ENCODE measurements at places on chromosomes 7 and 10.

GRCh38 chr7:22726345-22726906 is 574 bp upstream of the IL6 start:
- peak; percentile 75 for DNase-seq

GRCh38 chr10:12766223-12766622 is 235.3 kb downstream of the CCDC3 start:
- DNase-seq = no peak

GRCh38 chr10:30813872-30814481 is 184.4 kb upstream of the LYZL2 start:
- peak; percentile 76 for DNase-seq

DNA sequence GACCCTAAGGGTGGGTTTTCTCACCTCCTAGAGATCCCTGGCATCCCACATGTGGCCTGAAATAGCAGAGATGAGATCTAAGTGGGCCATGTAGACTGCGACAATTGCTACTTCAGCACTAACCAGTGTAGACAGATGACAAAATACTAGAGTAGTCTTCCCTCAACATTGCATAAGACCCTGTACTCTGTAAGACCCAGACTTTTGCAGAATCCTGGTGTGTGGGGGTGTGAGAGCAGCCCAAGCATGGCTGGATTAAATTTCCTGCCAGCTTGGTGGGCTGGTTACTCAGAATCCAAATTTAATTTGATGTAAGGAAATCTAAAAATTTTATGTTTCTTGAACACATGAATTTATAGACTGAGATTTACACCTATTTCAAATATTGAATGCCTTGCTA is 88.3 kb downstream of the ZNF365 start:
- DNase-seq = no peak

DNA sequence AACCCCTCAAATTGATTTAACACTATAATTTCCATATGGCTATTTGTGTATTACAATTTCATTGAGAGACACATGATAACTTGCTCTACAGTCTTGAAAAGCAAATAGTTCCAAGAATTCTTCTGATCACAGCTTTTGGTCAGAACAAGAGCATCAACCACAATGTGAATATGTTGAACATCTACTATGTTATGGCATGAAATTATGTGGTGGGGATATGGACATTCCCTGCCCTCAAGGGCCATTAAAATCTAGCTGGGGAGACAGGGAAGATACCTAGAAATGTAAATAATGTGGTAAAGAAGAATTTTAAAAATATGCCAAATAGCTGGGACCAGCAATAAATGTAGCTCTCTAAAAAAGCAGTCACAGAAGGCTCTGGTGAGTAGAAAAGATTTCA is 262.2 kb downstream of the FZD1 start:
- no peak for DNase-seq

GRCh38 chr10:28986117-28986792 is 302.6 kb upstream of the LYZL1 start:
- DNase-seq = no peak

DNA sequence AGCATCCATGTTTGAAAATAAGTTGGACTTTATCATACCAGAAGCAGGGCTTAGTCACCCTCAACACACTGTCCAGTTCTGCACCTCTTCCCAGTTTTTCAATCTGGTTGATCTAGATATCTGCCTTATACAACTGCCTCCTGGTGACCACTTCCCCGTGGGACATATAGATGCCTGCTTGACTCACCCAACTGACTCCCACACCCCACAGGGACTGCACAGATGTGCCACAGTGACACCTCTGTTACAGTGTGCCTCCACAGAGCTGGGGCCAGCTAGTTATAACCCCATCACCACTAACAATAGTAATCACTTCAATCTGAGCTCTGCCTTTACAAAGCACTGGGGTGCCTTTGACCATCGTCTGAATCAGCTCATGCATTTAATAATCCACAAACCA is 82.6 kb upstream of the AOAH start:
- DNase-seq = no peak

DNA sequence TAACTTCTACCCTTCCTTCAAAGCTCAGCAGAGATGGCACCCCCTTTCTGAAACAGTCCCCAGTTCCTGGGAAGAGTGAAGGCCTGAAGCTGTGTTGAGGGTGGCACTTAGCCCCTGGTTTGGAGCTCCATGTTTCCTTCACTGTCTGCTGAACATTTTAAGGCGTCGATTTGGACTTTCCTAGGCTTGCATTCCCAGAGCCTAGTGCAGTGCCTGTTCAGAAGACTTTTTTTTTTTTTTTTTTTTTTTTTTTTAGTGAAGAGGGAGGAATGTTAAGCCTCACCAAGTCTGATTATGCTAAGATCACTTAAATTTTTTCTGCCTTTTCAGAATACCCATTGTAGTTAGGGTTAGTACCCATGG is 97.0 kb downstream of the PFKFB3 start:
- no peak for DNase-seq

- DNase-seq = no peak
Measured at GRCh38 chr10:92142949-92143348, 147.9 kb downstream of the CPEB3 start.

- peak; percentile 21 for DNase-seq
Measured at GRCh38 chr10:33335551-33335800, 1.0 kb upstream of the NRP1 start.

GRCh38 chr10:374354-374753 is 239.1 kb downstream of the ZMYND11 start:
- no peak for DNase-seq

- no peak for DNase-seq
Measured at GRCh38 chr7:30068117-30068516, 39.9 kb downstream of the PLEKHA8 start.

GRCh38 chr10:3871424-3871996 is 86.5 kb upstream of the KLF6 start:
- DNase-seq = no peak

DNA sequence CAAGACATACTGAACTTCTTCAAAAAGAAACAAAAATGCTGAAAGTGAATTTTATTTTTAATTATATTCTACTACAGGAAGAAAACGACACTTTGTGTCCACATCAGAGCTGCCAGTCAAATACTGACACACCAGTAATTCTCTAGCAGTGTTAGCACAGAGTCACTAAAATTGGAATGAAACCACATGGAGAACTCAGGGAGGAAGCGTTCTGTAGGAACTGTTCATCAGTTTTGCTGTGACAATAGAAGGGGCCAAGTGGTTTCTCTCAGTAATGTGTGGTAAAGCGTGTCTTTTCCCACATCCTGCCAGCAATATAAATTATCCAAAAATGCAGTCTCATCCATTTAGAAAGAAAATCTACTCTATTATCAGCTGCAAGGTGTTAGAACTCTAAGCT is 683.3 kb downstream of the GRM8 start:
- DNase-seq = no peak

GRCh38 chr7:43372676-43373355 is 210.1 kb upstream of the STK17A start:
- no peak for DNase-seq

DNA sequence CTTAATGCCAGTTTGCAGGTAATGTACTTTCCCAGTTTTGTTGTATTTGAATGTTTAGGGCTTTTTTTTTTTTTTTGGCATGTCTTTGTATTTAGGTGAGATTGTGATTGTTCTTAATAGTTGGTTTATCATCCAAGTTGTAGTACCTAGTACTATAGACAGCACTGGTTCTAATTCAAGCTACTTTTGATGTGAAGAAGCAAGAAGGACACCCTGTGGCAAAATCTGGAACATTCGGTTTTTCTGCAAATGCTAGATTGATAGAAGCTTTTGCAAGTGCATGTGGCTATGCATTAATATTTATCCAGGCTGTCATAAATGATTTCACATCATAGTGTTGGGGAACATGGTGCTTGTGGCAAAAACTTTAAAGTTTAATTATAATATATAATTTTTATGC is 248.9 kb downstream of the FOXP2 start:
- DNase-seq = no peak

GRCh38 chr10:35564341-35564968 is 40.7 kb upstream of the GJD4 start:
- no peak for DNase-seq

- DNase-seq = peak; percentile 62
Measured at GRCh38 chr10:50991456-50992355, 82.6 kb upstream of the PRKG1 start.

DNA sequence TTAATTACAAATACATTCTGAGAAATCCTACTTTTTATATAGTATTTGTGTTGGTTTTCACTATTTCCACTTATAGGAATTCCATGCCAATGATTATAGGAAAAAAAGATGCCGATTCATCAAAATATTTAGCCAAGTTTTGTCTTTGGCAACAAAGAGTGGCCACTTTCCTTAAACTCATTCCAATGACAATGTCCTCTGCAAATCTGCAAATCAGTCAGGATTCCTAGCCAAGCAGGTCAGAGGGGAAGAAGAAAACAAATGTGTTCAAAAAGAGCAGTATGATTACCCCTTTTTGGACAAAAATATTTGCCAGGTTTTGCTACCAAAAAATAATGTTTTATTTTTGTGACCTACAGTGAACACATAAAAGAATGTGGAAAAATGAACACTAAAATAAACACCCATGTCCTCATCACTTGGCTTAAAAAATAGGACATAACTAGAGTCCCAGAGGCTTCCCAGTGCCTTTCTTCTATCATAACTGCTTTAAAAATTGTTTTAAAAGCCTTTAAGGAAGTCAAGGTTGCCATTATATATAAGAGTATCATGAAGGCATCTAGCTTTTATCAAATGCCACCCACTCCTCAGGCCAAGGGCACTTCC is 125.9 kb downstream of the ADAM12 start:
- no peak for DNase-seq

DNA sequence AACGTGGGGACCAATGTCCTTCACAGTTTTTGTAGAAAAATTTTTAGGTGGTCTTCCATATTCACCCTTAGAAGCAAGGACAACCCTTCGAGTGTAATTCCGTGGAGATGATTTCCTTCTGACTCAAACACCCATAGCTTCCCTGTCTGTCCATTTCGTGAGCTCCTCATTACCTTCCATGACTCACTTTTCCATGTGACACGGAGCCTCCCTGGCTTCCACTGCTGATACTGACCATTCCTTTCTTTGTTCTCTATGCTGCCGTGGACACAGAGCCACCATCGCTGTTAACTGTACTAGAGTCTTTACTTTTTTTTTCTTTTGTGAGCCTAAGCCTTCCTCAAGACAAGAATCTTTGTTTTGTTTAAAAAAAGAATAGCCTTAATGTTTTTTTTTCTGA is 12.5 kb upstream of the ARMS2 start:
- DNase-seq = peak; percentile 60

DNA sequence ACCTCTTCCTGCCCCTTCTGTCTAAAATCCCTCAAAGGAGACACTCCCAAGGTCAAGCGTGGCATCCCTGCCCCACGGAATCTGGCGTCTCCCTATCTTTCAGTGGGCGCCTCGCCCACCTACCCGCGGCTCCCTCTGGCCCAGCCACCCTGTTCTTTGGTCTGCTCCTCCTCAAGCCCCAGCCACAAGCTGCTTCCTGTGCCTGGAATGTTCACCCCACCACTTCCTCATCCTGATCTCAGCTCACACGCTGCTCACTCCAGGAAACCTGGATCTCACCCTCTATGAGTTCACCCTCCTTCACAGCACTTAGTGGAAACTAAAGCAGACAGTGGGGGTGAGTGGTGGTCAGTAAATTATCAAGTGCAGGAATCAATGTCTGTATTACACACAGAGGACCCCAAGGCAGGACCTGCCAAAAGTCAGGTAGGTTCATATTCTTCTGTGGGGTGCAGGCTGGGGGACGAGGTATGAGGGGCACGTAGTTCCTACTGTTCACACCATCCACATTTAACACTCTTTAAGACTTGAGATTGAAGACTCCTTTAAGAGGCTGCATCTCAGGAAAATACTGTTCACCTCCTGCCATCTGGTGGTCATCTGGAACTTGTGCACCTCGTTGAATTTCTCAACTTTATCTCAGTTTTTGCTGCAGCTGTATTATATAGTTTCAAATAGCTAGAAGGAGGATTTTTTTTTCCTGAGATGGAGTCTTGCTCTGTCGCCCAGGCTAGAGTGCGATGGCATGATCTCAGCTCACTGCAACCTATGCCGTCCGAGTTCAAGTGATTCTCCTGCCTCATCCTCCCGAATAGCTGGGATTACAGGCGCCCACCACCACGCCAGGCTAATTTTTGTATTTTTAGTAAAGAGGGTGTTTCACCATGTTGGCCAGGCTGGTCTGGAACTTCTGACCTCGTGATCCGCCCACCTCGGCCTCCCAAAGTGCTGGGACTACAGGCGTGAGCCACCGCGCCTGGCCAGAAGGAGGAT is 166.6 kb downstream of the ARHGAP21 start:
- peak; percentile 58 for DNase-seq

DNA sequence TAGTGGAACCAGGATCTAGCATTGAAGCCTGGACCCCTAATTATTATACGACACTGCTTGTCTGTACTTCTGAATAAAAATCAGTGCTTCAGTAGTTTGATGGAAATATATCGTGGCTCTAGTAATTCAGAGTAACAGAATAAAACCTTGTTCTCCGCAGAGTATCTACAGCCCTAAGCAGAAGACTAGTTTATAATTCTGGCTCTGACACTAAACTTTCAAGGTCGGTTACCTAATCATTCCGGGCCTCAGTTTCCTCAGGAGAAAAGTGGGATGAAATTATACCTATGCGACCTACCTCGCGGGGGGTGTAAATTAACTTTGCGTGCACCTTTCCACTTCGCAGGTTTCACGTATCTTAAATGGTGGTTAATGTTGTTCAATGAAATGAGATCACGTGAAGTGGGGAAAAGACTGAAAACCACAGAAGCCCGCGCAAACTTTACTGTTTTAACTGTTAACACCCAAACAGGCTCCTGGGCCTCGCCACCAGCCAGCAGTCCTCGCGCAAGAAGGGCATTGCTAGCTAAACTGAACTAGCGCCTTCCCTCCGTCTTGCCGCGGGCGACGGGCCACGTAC is 615 bp downstream of the THAP5 start:
- DNase-seq = no peak

DNA sequence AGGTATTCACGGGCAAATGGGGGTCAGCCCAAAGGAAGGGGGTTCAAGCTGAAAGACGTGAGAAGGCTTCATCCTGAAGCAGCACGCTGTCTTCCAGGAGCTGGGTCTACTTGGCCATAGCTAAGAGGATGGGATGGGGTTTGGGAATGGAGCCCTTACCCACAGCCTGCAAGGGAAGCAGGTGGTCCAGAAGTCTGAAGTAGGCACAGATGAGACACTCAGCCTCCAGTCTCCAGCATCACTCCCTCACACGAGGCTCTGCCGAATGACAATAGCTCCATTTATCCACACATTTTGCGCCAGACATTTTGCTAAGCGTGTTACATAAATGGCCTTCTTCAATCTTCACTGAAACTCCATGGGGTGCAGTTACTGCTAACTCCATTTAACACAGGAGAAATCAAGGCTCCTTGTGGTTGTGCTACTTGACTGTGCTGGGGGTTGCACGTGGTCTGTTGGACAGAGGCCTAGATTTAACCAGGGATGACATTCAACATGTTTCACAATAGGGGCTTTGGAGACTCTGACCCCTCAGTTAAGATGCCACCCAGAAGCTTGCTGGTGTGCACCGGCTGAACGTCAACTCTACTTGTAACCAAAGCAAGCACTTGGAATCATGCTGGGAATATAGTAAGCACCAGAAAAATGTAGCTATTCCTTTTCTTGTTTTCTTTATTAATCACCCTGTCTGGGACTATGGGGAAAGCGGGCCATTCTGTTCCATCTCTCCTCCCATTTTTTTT is 85.3 kb downstream of the FAM241B start:
- DNase-seq = no peak
